OCI-LY7 (cell line): ENCODE measurements at places on chromosomes 12 and 14. TPM values are rescaled to one million over a fixed set of nuclear protein-coding genes. Genes with fewer than 3 reads are reported as not detected.

GRCh38 chr14:37090026-37090425, 82.4 kb downstream of the SLC25A21 start:
- DNase-seq, result no peak

DNA sequence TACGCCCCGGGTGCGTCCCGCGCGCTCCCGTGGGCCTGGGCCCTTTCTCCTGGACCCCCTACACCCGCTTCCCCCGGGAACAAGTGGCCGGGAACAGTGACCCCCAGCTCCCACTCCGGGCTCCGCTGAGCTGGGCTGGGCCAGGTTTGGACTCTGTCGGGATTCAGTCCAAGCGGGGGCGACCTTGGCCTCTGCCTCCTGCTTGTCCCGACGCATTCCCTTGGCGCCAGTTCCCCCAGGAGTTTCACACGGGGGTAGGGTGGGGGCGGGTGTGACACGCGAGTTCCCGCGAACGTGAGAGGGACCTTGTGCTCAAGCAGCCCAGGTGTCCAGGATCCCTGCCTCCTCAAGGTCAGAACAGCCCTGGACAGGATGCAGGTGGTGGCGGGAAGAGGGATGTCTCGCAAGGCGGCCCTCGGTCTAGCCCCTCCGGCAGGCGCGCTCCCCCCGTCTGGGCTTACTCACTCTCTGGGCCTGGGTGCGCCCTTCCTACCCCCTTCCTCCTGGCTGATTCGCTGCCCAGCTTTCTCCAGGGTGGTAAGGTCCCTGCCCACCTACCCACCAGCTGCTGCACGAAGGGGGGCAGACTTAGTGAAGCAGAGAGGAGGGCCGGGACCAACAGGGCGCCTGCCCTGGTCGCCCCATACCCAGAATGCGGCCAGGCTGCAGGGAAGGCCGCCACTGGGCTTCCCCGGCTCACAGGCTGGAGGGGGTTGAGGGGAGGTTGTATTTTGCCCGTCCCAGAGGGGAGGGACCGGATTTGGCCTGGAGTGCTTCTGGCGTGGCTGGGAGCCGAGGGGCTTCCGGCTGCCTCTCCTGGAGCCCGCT, 862 bp downstream of the CRIP2 start:
- no peak for DNase-seq

DNA sequence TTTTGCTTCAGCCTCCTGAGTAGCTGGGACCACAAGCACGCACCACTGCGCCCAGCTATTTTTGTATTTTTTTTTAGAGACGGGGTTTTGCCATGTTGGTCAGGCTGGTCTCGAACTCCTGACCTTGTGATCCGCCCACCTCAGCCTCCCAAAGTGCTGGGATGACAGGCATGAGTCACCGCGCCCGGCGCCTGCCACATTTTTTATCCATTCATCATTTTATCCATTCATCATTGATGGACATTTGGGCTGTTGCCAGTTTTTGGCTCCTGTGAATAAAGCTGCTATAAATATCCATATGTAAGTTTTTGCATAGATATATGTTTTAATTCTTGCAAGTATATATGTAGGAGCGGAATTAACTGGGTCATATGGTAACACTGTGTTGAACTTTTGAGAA, 79.5 kb downstream of the DAAM1 start:
- DNase-seq, result no peak

WDR20 gene
- 31.0 and 40.6 TPM in 2 replicates for total RNA-seq

DNA sequence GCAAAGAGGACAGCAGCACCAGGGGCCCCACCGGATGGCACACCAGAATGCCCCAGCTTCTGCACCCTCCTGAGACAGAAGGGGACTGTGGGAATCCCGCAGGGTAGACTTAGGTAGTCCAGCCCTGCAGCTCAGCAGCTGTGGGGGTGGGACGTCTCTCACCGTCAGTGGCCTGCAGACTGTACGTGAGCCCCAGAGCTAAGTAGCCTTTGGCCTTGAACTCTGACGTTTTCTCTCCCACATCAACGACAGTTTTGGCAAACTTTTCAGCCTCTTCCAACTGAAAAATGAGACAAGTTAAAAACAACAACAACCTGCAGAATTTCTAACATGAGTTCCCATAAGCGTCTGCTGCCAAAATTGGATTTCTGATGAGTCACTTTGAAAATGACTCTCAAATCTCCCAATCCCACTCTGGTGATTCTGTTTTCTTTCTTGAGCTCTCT, 161.4 kb downstream of the TTC7B start:
- DNase-seq, result no peak

- no peak for DNase-seq
Measured at GRCh38 chr12:49626836-49627235, 3.5 kb downstream of the PRPF40B start.

GRCh38 chr14:20970647-20970982, 15.3 kb downstream of the RNASE2 start:
- no peak for DNase-seq

DNA sequence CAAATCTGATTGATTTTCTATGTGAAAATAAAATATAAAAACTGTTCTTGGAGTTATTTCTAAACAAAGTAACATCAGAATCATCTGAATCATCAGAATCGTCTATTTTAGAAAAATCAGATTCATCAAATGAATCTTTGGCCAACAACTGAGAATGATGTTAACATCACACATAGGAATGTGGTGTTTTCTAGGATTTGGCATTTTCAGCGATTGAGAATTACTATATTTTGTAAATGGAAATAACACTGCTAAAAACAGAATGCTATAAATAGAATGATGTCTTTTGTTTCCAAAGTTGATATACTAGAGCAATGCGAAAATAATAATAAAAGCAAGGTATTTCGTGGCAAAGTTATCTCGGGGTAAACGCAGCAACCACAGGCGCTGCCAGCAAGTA, 73.9 kb upstream of the EVL start:
- no peak for DNase-seq

- DNase-seq, result peak; percentile 29
Measured at GRCh38 chr12:112716099-112717093, 75.2 kb upstream of the RPH3A start.

PLEK2 gene
- total RNA-seq, result not detected in 2 replicates

- DNase-seq, result no peak
Measured at GRCh38 chr14:73225496-73225895, 11.8 kb upstream of the PAPLN start.

GRCh38 chr12:8594072-8594471, 18.6 kb downstream of the AICDA start:
- no peak for DNase-seq

DNA sequence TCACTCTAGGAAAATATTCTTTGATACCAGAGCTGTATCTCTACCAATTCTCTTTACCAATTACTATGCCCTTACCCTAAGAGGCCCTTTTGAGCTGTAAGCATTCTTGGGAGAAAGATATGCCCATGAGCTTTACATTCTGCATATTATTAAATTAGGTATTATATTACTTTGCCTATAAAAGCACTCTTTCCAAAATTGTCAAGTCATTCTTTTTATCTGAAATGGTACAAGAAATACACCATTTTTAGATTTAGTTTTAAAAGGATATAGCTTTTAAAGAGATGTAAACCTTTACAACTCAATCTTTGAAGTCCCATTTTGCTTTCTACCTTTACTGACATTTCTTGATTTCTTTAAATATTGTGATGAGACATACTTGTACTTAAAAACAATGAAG, 343.5 kb downstream of the C12orf50 start:
- no peak for DNase-seq

ANO4 gene
- total RNA-seq, result not detected in 2 replicates

DNA sequence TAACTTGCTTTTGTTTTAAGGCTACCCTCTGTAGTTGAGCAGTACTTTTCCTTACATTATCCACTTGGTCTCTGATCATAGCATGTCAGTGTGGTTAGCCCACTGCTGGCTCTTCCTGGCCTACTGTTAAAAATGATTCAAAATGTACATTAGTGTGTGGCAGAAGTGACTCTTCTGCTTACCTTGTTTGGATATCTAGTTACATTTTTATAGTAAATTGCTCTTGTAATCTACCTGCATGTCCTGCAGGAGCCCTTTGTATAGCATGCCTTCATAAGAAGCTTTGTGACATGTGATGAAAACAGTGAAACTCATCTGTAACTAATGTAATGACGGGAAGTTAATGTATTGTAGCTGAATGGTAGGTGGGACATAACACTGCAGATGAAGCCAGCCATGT, 8.1 kb downstream of the SPATS2 start:
- no peak for DNase-seq

- DNase-seq, result no peak
Measured at GRCh38 chr12:60535363-60535762, 939.5 kb downstream of the SLC16A7 start.

ATP5F1B gene
- total RNA-seq, result 732 and 737 TPM in 2 replicates

DNA sequence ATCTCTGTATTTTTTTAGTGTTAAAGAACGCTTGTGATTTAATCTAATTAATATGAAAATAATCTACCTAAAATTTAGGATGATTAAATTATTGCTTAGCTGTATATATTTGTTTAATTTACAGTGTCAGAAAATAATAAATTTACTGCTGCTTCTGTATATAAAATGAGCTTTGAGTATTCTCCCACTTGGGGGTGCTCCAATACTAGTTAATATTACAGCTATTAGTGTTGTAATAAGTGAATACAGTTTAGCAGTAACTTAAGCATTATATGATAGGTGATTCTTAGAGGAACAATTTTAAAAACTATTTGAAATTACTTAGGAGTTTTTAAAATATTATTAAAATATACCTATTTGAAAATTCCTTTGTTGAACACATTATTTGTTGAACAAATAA, 62.2 kb downstream of the PAPOLA start:
- DNase-seq, result no peak

DNA sequence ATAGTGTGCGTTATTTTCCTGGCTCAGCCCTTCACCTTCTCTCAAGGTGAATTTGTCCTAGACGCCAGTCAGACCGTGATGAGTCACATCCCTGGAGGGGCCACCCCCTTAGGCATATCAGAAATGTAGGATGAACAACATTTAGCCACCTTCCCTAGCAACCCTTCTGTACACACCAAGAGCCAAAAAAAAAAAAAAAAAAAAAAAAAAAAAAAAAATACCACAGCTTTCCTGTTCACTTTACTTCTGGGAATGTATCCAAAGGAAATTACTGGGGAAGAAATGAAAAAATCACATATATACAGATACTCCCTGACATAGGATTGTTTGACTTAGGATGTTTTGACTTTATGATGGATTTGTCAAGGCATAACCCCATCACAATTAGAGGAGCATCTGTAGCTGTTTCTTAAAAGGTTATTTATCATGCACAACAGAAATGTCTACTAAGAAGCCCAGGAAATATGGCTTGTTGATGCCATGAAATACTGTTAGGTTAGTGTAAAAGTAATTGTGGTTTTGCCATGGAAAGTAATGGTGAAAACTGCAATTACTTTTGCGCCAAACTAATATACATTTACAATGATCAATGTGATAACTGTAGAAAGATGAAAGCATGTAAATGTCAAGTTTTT, 68.2 kb upstream of the BDKRB2 start:
- DNase-seq, result no peak

DNA sequence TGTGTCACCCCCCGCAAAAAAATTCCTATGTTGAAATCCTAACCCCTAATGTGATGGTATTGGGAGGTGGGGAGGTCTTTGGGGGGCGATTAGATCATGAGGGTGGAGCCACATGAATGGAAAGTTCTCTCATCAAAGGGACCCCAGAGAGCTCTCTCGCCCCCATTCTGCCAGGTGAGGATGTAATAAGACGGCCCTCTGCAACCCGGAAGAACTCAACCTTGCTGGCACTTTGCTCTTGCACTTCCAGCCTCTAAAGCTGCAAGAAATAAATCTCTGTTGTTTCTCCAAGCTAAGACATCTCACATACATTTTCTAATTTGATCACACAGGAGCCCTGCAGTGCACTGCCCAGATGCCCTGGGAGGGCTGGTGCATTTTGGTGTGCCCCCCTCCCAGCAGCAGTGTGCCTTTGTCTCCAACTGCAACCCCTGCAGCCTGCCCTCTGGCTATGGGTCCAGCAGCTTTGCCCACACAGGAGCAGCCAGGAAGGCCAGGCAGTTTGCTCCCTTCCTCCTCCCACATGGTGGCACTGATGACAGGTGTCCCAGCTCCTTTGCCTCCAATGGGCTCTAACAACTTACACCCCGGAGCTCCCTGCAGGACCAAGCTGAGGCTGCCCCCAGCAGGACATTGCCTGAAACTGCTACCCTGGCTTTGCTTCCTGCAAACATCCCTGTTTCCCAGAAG, 59.3 kb downstream of the C14orf132 start:
- peak; percentile 46 for DNase-seq

SLCO1B3 gene
- not detected in 2 replicates for total RNA-seq

GRCh38 chr12:70798016-70798783, 122.3 kb downstream of the PTPRR start:
- no peak for DNase-seq

DNA sequence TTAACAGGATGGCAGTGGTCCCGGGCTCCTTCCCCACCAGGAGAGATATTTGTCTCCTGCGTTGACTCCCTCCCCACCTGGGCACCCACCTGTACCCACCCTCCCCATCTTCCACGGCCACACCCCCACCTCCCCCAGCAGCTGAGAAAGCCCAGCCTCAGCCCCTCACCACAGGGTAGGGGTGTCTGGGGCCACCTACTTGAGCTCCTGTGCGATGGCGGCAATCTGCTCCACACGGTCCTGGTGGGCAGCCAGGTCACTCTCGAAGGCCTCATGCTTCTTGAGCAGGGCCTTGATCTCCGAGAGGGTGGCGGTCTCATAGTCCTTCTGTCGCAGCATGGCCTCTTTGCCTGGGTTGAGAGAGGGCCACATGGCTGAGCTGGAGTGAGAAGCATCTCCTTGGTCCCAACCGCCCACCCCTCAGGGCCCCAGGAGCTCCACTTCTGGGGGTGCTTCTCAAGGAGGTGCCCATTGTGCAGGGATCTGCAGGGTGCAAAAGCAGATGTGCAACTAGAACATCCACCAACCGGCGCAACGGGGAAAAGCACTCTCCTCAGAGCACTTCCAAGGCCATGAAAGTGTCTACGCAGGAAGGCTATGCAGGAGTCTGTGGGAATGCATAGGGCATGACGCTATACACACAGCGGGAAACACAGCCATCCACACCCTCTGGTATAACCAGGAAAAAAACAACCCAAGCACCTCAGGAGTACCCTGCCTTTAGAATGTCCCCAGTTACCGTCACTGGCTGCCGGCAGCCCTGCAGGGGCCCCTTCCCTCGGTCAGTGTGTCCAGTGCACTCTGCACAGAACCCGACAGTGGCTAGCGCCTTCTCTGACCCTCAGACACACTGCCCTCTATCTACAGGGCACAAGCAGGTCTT, 92.6 kb upstream of the ZFP36L1 start:
- DNase-seq, result no peak
